ENCODE measurements at places on chromosomes 16 and 17.

- no peak for DNase-seq
These were observed 52.1 kb downstream of the CUEDC1 start for GRCh38 chr17:57902800-57903759.

- no peak for DNase-seq
These were observed 105.8 kb upstream of the GSE1 start for GRCh38 chr16:85507342-85507741.

DNA sequence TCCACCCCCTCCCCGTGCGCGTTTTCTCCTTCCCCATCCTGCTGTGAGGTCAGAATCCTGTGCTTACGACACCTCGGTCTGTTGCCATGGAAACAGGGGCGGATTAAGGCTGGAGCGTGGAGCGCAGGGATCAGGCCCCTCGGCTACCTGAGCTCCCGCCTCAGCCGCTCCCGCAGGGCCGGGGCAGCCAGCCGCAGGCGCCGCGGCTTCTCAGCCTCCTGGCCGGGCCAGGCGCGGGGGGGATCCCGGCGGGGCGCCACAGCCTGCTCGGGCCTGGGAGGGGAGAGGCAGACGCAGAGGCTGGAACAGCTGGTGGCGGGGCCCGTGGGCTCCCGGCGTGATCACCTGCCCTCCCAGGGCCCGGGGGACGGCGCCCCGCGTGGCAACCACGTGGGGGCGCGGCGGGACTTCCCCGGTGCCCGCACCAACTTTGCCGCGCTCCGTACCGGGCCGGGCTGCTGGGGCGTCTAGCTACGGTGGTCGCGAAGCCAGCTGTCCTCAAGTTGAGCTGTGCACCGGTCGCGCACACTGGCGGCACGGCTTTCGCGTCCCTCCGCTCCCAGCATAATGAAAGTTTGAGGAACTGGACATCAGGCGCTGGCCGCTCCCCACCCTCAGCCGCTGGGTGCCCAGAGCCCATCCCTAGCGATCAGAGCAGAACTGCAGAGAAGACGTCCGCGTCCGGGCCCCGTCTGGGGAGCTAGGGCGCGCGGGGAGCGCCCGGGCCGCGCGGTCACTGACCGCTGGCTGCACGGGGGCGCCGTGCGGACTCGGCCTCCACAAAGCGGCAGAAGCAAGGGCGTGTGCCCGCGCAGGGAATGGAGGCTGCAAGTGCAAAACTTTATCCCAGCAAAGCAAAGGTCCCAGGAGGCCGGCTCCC lies 1.2 kb downstream of the RTN4RL1 start:
- DNase-seq, result peak; percentile 27

- DNase-seq, result no peak
These were observed 1.1 kb downstream of the CBX1 start for GRCh38 chr17:48100160-48100559.

DNA sequence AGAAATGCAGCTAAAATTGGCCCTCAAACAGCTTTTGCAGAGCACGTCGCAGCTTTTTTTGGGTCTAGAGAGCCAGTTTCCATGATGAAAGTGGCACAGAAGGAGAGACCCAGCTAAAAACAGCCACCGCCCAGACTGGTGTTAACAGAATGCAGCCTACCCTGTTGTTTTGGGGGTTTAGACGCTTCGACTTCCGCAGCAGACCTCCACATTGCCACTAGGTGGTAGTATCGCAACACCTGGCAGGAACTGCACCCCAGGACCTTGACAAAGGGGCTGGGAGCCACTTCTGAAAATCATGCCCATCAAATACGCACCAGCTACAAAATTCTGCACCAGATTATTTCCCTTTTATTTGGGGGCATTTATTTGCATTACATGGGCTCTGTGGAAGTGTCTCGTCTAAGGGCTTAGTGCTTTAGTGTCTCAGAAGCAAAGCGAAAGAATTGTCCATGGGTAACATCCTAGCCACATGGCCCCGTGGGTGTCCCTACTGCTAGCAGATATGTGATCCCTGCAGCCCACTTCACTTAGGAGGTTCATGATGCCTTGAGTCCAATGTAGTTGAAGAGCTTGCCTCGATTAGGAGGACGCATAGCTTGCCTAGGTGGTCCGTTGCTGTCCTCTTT lies 167.1 kb downstream of the HAPSTR1 start:
- no peak for DNase-seq

- no peak for DNase-seq
These were observed 203.3 kb downstream of the ZNF423 start for GRCh38 chr16:49652456-49653172.

DNA sequence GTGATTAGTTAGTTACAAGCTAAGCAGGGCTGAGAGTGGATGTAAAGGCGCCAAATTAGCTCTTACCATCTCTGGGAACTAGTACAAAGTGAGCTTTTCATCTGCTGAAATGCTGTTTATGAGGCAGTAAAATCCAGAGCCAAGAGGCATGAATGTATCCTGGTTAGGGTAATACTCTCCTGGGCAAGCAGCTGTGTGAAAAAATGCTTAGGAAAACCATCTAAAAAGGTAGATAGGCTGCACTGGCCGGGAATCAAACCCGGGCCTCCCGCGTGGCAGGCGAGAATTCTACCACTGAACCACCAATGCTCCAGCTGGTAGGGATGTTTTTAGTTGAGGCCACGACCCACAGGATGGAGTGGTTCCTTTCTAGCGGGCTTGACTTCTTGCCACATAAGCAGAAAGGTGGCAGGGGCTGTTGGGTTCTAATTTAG lies 23.0 kb downstream of the VAC14 start:
- DNase-seq, result no peak

GRCh38 chr17:66934040-66934439 lies 30.5 kb upstream of the CACNG4 start:
- no peak for DNase-seq

GRCh38 chr17:32100971-32101631 lies 41.2 kb upstream of the RHOT1 start:
- no peak for DNase-seq

- DNase-seq, result no peak
These were observed 1.9 kb downstream of the CMC2 start for GRCh38 chr16:81004646-81005353.

- no peak for DNase-seq
These were observed 102.1 kb downstream of the CLEC16A start for GRCh38 chr16:11046382-11046931.

- no peak for DNase-seq
These were observed 8.2 kb downstream of the PLCD3 start for GRCh38 chr17:45123930-45124796.

DNA sequence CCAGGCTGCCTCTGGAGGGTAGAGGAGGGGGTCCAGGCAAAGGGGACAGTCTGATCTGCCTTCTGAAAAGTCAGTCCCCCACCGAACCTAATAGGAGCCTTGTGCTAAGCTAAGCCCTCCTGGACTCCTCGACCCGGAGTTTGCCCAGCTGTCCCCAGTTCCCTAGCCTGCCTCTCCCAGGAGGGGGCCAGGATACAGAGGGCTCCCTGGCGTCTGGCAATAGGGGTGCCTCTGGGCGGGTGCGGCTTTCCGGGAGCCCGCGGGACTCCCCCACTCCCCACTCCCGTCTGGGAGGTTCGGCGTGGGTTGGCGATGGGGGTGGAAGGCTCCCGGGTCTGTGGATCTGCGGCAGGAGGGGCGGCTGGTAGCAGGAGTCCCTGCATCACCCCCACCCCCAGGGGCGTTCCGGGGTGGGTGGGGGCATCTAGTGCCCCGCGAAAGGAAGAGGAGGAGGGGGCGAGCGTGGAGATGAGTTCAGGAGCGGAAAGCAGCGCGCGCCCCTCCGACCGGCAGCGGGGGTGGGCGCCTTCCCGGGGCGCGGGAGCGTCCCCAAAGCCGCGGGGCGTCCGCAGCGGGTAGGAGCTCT lies 1.2 kb downstream of the GSG1L start:
- DNase-seq, result no peak

- DNase-seq, result no peak
These were observed 4.2 kb upstream of the CMTM2 start for GRCh38 chr16:66575060-66575459.

DNA sequence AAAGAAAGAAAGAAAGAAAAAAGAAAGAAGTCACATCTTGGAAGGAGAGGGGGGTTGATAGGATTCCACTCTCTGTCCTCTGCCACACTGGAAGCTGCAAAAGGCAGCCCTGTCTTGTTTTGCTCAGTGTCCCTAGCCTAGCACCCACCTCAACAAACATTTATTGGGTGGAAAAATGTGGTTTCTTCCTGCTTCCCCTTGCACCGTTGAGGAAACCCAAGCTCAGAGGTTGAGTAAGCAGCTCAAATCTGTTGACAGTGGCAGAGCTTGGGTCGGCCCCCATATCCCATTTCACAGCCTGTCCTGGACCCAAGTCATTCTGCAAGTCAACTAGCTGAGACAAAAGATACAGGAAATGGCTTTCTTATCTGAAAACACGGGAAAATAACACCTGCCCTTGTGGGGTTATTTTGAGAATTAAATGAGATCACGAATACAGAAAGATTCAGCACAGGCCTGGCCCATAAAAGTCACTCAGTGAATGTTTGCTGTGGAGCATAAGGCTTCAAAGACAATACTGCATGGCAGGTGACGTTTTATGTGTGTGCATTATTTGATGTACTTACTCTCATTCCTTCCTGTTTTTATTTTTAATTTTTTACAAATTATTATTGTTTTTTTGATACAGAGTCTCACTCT lies 63.6 kb downstream of the SCNN1B start:
- DNase-seq, result no peak

GRCh38 chr17:852349-852748 lies 70.2 kb downstream of the MRM3 start:
- DNase-seq, result no peak
